ENCODE measurements at places on chromosomes 1 and 21.
A peak's percentile ranks its signal among the peaks of the same experiment; 100 is the strongest.

GRCh38 chr1:242030071-242030470 is 31.2 kb upstream of the MAP1LC3C start:
- no peak for DNase-seq

DNA sequence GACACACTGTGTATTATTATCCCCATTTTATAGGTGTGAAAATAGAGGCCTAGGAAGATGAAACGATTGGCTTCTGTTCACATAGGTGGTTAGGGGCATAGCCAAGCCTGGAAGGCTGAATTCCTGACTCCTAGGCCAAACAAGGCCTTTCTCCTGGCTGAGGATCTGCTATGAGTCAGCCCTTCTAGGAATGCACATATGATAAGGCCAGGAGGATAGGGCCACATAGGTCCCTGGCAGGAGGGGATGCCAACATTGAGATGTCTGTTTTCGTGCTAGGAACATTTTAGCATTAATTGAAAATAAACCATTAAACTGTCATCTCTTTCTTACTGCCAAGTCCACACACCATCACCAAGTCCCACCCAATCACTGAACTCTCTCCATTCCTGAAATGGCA is 9.2 kb downstream of the CSMD2 start:
- DNase-seq, result no peak

DNA sequence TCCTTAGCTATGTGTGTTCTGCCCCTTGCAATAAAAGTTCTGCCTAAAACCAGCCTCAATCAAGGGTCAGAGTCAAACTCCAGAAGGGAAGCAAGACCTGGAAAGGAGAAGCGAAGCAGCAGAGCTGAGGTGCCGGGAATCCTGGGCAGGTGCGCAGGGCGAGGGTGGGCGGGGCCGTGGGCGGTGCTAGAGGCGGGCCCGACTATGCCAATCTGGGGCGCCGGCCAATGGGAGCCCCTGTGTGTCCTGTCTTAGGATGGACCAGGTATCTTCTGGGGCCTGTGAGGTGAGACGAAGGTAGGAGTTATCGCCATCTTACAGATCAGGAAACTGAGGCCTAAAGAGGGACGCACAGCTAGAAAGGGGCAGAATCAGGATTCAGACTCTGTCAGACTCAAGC is 120.3 kb downstream of the PTPRU start:
- DNase-seq, result no peak

DNA sequence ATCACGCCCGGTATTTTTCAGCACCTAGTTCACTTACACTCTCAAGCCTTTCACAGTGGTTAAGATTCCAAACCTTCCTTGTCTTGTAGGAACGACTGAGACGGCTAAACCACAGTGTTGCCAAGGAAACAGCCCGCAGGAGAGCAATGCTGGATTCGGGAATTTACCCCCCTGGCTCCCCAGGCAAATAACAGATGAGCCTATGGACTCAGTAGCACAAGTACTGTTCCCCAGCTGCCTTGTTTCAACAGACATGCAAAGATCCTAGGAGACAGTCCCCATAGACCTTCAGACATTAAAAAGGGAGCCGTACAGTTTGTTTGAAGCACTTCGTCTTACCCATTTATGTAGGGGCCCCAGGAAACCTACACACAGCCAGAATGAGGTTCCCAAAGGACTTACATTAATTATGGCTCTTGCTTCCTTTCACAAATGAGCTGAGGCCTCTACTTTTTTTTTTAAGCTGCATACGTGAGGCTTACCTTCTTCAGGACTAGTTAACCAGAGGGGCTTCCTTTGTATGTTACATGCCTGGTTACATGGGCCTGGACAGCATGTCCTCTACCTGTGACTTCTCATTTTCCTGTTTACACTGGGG is 2.7 kb downstream of the SNAPIN start:
- no peak for DNase-seq

GRCh38 chr21:14239281-14239680 is 23.3 kb downstream of the RBM11 start:
- peak; percentile 36 for DNase-seq

DNA sequence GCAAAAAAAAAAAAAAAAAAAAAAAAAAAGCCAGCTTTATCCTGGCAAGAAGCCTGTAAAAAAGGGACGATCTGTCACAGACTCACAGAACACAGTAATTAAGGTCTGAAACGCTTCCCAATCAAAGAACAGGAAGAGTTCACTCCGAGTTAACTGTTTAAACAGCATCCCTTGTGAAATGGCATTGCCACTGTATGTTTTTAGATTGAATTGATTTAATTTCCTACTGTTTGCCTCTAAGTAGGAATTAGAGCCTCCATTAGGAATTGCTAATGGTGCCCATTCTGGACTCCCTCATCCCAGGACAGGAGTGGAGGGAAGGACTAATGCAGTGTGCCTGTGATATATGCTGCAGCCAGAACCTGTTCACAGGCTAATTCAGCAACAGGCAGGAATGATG is 370.8 kb downstream of the RWDD3 start:
- DNase-seq, result no peak

DNA sequence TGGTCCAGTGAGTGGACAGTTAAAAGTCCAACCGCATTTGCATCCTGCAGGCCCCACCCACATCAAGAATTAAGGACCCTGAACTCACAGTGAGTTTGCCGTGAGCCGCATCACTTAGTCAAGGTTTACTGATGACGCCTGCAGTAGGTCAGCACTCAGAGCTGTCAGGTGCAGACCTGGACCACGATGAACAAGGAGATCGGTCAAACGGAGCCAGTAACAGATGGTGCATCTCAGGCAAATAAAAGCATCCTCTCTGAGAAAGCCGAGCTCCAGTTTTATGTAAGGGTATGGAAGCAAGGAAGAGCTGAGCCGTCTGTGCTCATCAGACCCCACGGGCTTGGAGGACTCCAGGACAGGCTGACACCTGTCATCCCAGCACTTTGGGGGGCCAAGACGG is 4.5 kb downstream of the PRDM15 start:
- no peak for DNase-seq

DNA sequence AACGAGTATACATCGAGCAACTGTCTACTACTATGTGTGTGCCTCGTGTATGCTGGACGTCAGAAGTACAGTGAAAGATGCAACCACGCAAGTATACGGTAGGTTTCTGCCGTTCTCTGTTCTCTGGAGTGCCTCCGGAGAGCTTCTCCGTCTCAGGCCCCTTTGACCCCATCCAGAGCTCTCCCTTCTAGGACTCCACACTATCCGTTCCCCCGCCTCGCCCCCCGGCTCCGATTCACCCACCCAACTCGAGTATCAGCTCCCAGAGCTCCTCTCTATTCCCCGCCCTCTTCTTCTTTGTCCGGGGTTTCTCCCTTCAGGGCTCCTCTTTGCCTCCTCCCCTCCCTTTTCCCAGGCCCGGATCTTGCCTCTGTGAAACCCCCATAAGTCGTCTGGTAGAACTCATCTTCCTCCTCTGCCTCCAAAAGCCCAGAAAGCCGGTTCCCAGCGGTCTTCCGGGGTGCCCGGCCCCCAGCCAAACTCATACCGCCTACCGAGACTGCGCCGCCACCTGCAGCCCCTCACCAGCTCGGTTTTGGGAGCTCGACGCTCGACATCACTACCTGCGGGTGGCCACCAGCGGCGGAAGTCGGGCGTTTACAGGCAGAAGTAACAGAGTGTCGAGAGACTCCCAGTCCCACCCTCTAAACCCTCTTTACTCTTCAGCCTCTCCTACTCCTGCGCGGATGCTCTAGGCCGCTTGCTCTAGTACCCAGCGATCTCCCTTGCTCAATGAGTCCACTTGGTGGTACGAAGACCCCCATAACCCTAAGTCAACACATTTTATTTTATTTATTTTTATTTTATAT is at the start of gene VPS72:
Gene VPS72 (minus strand): TSS at position 561 of the 809 bp plus-strand sequence. CDS start 76 bp downstream, at position 485.
- peak; percentile 81 for DNase-seq

DNA sequence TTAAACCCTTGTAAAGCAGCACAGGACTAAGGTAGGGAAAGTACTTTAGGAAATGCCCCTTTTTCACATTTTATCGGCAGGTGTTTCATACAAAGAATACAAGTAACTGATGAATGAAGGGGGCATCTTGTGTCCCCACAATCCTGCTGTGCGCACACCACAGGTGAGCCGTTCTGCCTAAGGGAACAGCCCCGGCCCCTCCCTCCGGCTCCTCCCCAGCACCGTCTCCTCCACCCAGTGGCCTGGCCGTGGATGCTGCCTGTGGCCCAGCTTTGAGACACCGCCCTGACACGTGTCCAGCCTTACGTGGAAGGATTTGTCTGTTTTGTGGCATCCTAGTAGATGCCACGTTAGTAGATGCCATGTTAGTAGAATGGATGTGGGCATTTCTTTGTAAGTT is 12.8 kb downstream of the FAAP20 start:
- DNase-seq, result no peak

DNA sequence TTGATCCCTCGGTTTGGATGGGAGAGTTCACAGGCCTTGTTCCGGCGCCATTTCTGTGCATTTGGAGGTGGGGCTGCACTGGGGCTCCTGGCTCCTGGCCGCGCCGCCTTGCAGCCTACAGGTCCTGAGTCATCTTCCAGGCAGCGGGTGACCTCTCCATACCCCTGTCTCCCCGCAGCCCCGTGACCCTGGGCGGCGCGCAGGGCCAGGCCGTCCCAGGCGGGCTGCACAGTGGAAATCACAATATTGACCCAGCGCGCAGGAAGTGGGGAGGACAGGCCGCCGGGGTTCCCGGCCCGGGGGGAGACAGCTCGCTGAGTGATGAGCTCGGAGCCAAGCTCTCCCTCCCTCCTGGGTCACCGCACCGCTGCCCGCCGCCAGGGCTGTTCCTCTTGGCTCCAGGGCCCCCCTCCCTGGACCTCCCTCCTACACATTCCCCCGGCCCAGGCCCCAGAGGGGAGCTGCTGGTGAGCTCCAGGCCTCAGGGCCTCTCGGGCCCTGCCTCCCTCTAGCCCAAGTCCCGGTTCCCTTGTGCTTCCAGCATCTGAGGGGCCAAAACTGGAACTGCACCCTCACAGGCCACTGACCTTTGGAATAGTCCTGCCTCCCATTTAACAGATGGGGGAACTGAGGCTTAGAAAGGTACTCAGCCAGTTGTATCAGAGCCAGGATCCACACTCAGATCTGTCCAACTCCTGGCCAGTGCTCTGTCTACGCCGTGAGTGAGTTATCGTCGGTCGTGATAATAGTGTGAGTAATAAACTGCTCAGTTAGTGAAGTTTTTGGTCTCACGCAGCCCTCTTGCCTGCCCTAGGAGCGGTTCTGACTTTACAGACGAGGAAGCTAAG is 142.9 kb upstream of the WNT4 start:
- no peak for DNase-seq

GRCh38 chr21:35940074-35940927 is 120.0 kb downstream of the SETD4 start:
- DNase-seq, result peak; percentile 85

GRCh38 chr1:19250629-19251304 is 557 bp downstream of the EMC1 start:
- DNase-seq, result peak; percentile 17

GRCh38 chr1:53629101-53629691 is 109.8 kb downstream of the GLIS1 start:
- no peak for DNase-seq

DNA sequence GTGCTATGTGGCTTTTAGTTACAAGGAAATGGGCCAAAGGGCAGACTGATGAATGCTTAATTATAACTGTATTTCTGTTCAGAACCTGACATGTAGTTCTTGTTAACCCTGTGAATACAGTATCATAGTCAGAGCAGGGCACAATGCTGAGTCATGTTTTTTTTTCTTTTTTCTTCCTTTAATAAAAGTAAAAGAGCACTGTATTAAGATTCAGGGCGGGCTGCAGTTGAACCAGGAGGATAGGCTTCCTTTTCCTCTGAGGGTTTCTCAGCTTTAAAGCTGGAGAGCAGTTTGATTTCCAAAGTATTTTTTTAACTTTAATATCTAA is 8.7 kb downstream of the CLDN8 start:
- DNase-seq, result no peak

- DNase-seq, result no peak
Observed at GRCh38 chr1:101295209-101295608, 58.4 kb downstream of the S1PR1 start.

GRCh38 chr1:30189818-30190500 is 533.4 kb downstream of the MATN1 start:
- DNase-seq, result no peak

- DNase-seq, result no peak
Observed at GRCh38 chr1:64955097-64956009, 11.0 kb downstream of the JAK1 start.

DNA sequence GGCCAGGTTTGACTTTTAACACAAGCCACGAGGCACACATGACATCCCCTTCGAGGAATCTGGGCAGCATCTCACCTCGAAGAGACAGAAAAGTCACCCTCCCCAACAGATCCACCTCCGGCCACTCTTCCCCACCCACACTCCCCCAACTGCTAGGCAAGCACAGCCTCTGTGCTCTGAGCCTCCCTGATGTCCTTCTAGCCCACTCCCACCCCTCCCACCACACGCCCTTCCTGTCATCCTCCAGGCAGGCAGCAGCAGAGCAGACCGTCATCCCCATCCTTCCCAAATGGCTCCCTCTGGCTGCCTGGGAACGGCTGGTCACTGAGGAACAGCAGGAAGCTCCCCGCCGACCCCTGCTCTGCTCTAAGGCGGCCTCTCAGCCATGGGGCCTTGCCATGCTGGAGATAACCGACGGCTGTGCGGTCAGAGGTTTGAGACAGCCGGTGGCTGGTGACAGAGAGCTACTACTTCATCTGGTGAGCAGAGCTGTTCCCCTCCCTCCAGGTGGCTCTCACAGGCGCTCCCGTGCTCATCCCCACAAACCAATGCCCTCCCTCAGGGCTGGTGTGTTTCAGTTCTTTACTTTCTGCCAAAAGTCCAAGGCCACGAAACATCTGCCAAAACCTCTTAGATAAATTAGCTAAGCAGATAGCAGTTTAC is 25.6 kb downstream of the NPHP4 start:
- DNase-seq, result no peak

GRCh38 chr1:221994274-221994698 is 252.4 kb upstream of the DUSP10 start:
- peak; percentile 72 for DNase-seq

DNA sequence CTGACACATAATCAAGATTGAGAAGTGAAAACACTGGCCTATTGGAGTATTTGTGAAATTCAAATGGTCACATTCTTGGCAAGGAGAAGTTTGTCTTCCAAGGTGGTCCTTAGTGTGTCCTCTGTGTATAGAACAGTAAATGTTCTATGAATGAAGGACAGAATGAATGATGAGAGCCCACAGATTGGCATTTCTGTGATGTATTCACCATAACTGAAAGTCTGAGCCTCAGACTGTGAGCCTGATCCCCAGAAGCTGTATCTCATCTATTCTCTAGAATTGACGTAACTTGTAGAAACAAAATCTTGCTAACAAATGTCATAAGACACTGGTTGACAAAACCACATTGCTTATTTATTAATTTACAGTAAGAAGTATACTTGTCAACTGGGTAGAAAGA is 111.5 kb upstream of the ETV3 start:
- no peak for DNase-seq

DNA sequence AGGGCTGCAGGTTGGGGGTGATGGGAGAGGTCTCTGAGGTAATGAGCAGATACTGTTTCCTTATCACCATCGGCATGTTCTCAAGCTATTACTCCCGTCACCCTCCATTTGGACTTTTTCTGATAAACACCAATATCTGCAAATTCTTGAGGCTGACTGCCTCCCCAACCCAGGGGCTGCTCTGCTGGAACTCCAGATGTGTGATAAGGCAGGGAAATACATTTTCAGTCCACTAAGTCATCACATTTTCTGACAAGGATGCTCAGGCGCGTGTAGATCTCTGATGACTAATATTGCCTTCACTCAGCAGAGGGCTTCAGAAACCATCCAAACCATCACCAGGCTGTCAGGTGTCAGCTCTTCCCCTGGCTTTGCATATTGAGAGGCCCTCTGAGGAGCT is 215.0 kb upstream of the POU3F1 start:
- DNase-seq, result no peak

Measured in suppressor macrophage (primary cell).